ENCODE measurements at places on chromosomes 2 and 18. TPM values are rescaled to one million over a fixed set of nuclear protein-coding genes. Genes with fewer than 3 reads are reported as not detected.

GRCh38 chr18:76430636-76431035, 64.4 kb downstream of the ZNF516 start:
- DNase-seq: no peak

GRCh38 chr18:65907281-65907680, 156.5 kb downstream of the CDH7 start:
- DNase-seq: no peak

- DNase-seq: no peak
Observed at GRCh38 chr2:128437204-128437565, 118.5 kb upstream of the HS6ST1 start.

GRCh38 chr2:83993873-83994632, 465.0 kb downstream of the SUCLG1 start:
- DNase-seq: no peak

DNA sequence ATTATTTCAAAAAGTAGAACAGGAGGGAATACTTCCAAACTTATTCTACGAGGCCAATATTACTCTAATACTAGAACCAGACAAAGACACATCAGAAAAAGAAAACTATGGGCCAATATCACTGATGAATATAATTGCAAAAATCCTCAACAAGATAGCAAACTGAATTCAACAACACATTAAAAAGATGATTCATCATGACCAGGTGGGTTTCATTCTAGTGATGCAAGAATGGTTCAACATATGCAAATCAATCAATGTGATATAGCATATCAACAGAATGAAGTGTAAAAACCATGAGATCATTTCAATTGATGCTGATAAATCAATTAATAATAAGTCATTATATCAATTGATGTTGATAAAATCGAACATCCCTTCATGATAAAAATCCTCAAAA, 22.4 kb upstream of the EML6 start:
- peak; percentile 18 for DNase-seq

GRCh38 chr2:127052057-127052770, 54.7 kb downstream of the BIN1 start:
- DNase-seq: no peak

DNA sequence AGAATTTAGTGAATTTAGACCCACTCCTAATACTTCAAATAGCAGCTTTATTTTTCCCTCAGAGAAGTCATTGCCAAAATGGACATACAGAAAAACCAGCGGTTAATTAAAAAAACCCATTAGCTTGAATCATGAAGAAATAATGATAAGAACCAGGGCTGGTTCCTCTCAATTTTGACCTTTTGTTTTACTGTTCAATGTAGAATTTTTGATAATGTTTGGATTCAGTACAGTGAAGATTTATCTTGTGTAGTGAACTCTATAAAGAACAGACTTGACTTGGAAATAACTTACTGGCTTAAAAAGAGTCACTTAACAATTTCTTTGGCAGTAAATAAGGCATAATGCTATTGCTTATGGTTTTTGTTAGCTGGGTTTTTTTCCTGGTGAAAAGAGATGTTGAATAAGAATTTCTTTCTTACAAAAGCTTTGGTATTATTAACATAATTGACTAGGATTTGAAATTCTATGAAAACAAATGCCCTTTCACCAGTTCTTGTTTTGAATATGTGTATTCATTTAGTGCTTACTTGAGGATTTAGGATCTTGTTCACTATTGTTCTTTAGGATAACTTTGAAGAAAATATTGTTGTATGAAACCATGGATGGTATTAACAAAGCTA, 73.4 kb upstream of the ITPRID2 start:
- DNase-seq: no peak

DNA sequence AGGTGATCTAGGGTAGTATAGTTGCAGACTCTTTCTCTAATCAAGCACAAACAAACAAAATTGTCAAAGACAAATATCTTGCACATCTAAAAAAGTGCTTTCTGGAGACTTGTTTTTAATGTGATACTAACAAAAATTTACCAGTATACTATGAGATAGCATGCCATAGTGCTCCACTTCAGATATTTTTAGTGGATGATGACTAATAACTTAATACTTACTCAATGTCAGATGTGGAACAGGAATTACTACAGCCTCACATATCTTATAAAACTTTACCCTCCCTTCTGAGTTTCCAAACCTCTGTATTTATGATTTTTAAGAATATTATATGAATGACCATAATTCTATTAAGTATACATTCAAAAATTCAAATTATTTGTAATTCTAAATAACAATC, 1162.0 kb upstream of the SLC39A10 start:
- peak; percentile 32 for DNase-seq

- no peak for DNase-seq
Observed at GRCh38 chr2:166074430-166074829, 53.4 kb downstream of the SCN1A start.

GRCh38 chr2:38254796-38255195, 122.3 kb downstream of the ATL2 start:
- no peak for DNase-seq

DNA sequence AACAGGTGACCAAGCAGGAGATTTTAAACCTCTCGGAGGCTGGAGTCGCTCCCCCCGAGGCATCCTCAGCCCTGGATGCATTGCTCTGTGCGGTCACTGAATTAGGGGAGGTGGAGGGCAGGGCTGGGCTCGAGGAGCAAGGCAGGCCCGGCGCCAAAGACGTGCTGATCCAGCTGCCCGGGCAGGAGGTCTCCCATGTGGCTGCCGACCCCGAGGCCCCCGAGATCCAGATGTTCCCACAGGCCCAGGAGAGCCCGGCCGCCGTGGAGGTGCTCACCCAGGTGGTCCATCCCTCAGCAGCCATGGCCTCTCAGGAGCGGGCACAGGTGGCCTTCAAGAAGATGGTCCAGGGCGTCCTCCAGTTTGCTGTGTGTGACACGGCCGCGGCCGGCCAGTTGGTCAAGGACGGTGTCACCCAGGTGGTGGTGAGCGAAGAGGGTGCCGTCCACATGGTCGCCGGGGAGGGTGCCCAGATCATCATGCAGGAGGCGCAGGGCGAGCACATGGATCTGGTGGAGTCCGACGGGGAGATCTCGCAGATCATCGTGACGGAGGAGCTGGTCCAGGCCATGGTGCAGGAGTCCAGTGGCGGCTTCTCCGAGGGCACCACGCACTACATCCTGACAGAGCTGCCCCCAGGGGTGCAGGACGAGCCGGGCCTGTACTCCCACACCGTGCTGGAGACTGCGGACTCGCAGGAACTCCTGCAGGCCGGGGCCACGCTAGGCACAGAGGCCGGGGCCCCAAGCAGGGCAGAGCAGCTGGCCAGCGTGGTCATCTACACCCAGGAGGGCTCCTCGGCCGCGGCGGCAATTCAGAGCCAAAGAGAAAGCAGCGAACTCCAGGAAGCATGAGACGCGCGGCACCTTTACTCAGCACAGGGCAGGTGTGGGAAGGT, 145.1 kb downstream of the PTGR3 start:
- DNase-seq: no peak

DNA sequence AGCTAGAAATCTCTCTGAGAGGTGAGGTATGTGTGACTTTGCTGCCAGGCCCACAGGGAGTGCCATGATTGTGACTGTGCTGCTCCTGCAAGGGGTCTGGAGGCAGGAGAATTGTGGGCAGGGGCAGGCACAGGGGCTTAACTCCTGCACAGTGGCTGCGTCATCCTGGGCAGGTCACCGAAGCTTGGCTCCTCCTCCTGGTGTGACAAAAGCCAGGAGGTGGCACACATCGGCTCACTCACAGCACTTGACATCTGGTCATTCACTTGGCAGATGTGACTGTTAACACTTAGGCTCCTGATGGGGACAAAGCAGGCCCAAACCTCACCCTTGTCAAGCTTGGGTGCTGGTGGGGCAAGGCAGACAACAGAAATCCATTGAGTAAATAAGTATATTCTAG, 36.4 kb upstream of the GLI2 start:
- DNase-seq: no peak

- peak; percentile 62 for DNase-seq
Observed at GRCh38 chr2:161136696-161137324, 23.4 kb upstream of the TANK start.

- peak; percentile 87 for DNase-seq
Observed at GRCh38 chr2:173271825-173272224, 82.8 kb upstream of the CDCA7 start.

DNA sequence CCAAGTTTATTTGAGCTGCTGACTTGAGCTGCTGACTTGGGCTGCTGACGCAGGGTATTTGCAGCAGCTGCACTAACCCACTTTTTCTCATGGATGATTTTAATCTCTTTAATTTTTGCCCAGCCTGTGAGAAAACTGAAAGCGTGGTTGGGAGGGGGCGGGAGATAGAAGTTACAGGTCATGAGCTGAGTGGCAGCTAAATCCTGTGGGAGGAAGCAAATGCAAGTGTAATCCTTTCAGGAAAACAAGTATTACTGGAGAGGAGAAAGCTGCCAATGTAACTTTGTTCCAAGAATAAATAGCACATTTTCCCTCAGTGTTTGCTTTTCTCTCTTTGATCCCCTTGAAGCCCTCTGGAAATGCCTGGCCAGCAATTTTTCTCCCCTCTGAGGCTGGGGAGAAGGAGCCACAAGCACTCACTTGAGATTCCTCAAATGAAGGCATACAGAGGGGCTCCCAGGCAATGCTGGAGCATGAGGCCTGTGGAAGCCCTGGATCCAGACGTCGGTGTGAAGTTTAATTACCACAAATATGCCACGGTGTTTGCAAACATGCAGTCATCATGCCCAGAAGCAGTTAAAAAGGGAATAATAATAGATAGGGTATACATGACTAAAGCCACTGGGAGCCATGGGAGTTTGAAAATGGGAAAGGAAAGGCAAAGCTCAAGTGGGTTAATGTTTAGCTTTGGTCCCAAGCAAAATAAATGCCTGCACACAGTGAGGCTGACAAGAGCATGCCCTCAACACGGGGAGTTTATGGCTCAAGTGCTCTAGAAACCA, 10.4 kb upstream of the EVA1A start:
- DNase-seq: peak; percentile 45

DNA sequence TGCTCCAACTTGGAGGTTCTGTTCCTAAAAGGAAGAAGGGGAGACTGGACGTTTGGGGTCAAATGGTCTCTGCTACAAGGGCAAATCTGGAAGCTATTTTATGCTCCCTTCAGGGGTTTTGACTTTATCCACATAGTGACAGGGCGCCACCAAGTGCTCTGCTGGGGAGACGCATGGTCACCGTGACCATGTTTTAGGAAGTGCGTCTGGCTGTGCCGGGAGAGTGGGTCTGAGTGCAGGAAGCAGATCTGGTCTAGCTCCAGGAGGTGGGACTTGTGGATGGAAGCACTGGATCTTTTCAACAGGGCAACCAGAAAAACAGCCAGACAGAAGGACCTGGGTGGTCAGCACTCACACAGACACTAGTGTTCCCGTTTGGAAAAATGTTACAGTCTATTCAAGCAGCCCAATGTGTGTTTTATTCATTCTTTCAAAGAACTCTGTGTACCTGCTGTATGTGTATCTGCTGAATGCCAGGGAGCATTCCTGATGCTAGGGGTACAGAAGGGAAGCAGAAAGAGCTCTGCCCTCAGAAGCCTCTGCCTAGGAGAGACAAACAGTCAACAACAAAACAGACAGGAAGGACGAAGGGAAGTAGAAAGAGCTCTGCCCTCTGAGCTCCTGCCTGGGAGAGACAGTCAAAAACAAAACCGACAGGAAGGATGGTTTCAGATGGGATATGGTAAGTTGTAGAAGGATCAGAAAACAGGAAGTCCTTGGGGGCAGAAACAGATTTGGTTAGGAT, 14.3 kb downstream of the IMPA2 start:
- peak; percentile 55 for DNase-seq

DNA sequence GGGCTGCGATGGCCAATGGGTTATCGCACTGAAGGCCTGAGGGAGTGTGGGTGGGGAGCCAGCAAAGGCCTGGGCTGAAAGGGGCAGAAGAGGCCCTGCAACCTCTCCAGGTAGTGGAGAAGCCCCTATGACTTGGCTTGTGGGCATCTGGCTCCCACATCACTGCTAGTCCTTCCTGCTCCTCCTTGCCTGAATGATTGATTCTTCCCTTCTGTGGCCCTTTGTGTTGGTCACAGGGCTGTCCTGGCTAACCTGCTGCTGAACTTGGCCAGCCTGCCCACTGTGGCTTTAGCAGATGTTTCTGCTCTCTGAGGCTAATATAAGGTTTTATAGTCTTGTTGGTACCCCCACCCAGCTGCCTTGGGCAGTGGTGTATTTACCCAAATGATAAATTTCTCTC, 136.2 kb upstream of the ALPP start:
- no peak for DNase-seq

DNA sequence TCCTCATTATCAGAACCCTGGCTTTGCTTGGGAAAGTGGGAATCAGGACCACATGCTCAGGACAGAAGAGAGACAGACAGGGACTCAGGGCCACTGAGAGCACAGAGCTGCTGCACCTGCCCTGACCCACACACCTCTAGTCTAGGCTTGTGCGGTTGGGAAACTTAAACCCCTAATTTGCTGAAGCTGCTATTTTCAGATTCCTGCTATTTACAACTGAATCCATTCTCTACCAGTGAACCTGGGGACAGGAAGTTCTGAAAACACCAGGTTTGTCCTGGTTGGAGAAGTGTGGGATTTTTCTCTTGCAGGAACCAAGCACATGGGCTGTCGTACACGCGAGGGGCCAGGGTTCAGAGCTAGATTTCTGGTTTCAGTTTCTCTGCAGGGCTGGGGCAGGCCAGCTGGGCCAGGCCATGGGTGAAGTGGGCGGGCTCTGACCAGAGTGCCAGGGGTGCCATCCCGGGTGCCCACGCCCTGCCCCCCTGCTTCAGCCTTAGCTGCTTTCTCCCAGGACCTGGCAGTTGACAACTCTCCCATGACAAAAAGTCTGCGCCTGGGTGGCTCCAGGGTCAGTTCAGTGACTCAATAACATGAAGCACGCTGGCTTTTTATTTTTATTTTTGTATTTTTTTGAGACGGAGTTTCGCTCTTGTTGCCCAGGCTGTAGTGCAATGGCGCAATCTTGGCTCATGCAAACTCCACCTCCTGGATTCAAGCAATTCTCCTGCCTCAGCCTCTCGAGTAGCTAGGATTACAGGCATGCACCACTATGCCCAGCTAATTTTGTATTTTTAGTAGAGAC, 51.3 kb upstream of the SLC1A4 start:
- DNase-seq: no peak

- no peak for DNase-seq
Observed at GRCh38 chr2:120840795-120841487, 105.3 kb downstream of the GLI2 start.

Gene ABCG8
- total RNA-seq: under 0.01 TPM

Gene DHRS9
- 19.1 TPM for total RNA-seq

Gene AGAP1
- total RNA-seq: 17.9 TPM

Gene RFTN2
- under 0.01 TPM for total RNA-seq

Gene PIEZO2
- under 0.01 TPM for total RNA-seq

Gene ZNF397
- total RNA-seq: 15.0 TPM

Gene MLPH
- total RNA-seq: 14.7 TPM

Gene CCL20
- total RNA-seq: 1.5 TPM

Gene NEDD4L
- total RNA-seq: 14.2 TPM

Gene TET3
- total RNA-seq: 5.3 TPM

Gene DNAH7
- under 0.01 TPM for total RNA-seq

Gene EPC2
- 10.8 TPM for total RNA-seq
